ENCODE measurements at places on chromosomes 5 and 9.

GRCh38 chr5:171313481-171314206, 4.6 kb downstream of the TLX3 start:
- peaks cover 3% of the 10 kb centered on the region for H3K4me1 ChIP-seq
- H3K4me3 ChIP-seq: no peak overlapping the region
- H3K27ac ChIP-seq: no peak overlapping the region
- H3K27me3 ChIP-seq: peaks cover 99% of the 10 kb centered on the region

GRCh38 chr9:23288545-23288944, 537.5 kb downstream of the ELAVL2 start:
- H3K27ac ChIP-seq: no peak overlapping the region
- H3K27me3 ChIP-seq: no peaks in the 10 kb centered on the region
- no peak overlapping the region for H3K4me3 ChIP-seq
- no peak for DNase-seq
- no peaks in the 10 kb centered on the region for H3K36me3 ChIP-seq
- H3K4me1 ChIP-seq: no peaks in the 10 kb centered on the region

- H3K36me3 ChIP-seq: no peaks in the 10 kb centered on the region
- peaks cover 3% of the 10 kb centered on the region for H3K4me1 ChIP-seq
- no peak overlapping the region for H3K27ac ChIP-seq
Measured at GRCh38 chr5:1760656-1761452, 38.8 kb downstream of the MRPL36 start.

DNA sequence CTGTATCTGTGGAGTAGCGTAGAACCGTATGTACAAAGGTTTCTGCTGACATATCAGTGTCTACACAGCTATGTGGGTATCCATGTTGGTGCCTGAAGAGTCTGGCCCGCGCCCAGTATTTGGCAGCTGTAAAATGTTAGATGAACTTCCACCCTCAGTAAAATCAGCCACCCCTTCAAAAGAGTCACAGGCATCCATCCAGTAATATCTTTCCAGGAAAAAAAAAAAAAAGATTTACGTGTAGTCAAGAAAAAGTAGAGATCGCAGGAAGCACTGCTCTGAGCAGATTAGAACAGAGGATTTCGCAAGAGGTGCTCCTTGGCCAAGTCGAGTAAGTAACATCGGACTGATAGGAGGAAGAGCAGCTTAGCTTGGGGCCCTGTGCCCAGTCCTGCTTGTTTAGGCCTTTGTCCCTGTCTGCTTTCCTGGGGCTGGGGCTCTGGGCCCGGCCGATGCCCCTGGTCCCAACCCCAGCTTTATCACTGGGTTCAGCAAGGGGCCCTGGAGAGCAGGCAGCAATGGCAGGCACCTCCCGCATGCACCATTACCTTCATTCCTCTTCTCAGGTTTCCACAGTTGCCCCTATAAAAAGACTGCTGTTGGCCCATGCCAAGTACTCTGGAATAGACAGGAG, 21.2 kb downstream of the DAPK1 start:
- H3K4me1 ChIP-seq: no peaks in the 10 kb centered on the region
- no peak overlapping the region for H3K4me3 ChIP-seq
- H3K27me3 ChIP-seq: peaks cover 1% of the 10 kb centered on the region
- no peaks in the 10 kb centered on the region for H3K36me3 ChIP-seq

DNA sequence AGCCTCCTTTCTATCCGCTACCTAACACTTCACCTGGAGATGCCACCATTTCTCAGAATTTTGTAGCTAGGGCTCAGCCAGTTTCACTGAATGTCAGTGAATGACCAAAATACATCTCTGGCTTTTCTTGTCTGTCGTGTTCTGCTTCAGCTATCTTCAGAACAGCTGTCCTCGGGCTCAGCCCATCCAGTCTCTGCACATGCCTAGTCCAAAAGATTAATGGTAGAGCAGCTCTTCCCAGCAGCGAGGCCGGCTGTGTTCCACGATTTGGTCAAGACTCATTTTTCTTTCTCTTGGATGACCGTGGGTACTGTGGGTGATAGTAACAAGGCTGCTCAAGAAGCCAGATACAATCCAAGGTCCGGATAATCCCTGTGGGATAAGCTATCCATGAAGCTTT, 342.8 kb downstream of the GABRG2 start:
- H3K27me3 ChIP-seq: no peaks in the 10 kb centered on the region
- H3K4me1 ChIP-seq: no peaks in the 10 kb centered on the region
- no peaks in the 10 kb centered on the region for H3K36me3 ChIP-seq
- no peak overlapping the region for H3K4me3 ChIP-seq
- no peak for DNase-seq

- no peak overlapping the region for H3K4me3 ChIP-seq
- H3K27me3 ChIP-seq: no peaks in the 10 kb centered on the region
- no peak for DNase-seq
- no peak overlapping the region for H3K27ac ChIP-seq
- peaks cover 79% of the 10 kb centered on the region for H3K36me3 ChIP-seq
Measured at GRCh38 chr5:886716-887325, 5.8 kb downstream of the BRD9 start.

GRCh38 chr5:59328709-59329296, 564.7 kb downstream of the PDE4D start:
- H3K4me3 ChIP-seq: no peak overlapping the region
- H3K27ac ChIP-seq: no peak overlapping the region
- H3K27me3 ChIP-seq: 0 out of 2 replicates have a peak, but pooled peaks cover 1% of the 10 kb centered on the region
- peak; percentile 50 for DNase-seq

GRCh38 chr9:115651461-115651860, 502.1 kb upstream of the PAPPA start:
- no peaks in the 10 kb centered on the region for H3K36me3 ChIP-seq
- H3K4me1 ChIP-seq: peaks cover 12% of the 10 kb centered on the region
- no peak overlapping the region for H3K4me3 ChIP-seq

- H3K36me3 ChIP-seq: peaks cover 16% of the 10 kb centered on the region
Measured at GRCh38 chr9:37515620-37516258, 30.0 kb downstream of the POLR1E start.

- DNase-seq: no peak
- no peaks in the 10 kb centered on the region for H3K27me3 ChIP-seq
- H3K36me3 ChIP-seq: no peaks in the 10 kb centered on the region
- no peak overlapping the region for H3K27ac ChIP-seq
- no peak overlapping the region for H3K4me3 ChIP-seq
Measured at GRCh38 chr5:115723220-115723619, 93.2 kb downstream of the CDO1 start.

GRCh38 chr5:33023649-33024048, 312.5 kb downstream of the NPR3 start:
- H3K4me1 ChIP-seq: no peaks in the 10 kb centered on the region
- no peaks in the 10 kb centered on the region for H3K36me3 ChIP-seq
- H3K27ac ChIP-seq: no peak overlapping the region

DNA sequence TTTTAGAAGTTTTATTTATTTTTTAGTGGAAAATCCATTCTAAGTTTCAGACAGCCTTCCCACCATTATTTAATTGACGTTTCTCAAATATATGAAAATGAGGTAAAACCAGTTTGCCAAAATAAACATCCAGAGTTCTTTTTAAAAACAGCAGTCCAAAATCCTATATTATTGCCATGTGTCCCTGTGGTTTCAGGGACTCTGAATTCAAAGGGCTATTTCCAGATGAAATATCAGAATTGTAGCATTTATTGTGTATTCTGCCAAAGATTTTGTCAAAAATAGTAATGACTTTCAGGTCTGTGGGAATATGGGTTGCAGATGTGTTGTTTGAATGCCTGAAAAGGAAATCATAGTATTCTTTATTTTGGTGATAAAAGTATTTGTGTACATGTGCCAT, 41.6 kb downstream of the XRCC4 start:
- no peak for DNase-seq
- H3K4me3 ChIP-seq: no peak overlapping the region
- no peaks in the 10 kb centered on the region for H3K27me3 ChIP-seq
- H3K4me1 ChIP-seq: no peaks in the 10 kb centered on the region

GRCh38 chr9:108861464-108861863, 602 bp upstream of the ACTL7A start:
- no peaks in the 10 kb centered on the region for H3K4me1 ChIP-seq
- no peaks in the 10 kb centered on the region for H3K36me3 ChIP-seq
- H3K4me3 ChIP-seq: no peak overlapping the region
- DNase-seq: no peak

GRCh38 chr5:3077684-3078083, 326.2 kb upstream of the IRX2 start:
- no peaks in the 10 kb centered on the region for H3K4me1 ChIP-seq
- H3K27ac ChIP-seq: no peak overlapping the region
- DNase-seq: no peak
- no peaks in the 10 kb centered on the region for H3K27me3 ChIP-seq

- H3K27ac ChIP-seq: no peak overlapping the region
- H3K4me3 ChIP-seq: no peak overlapping the region
- peaks cover 5% of the 10 kb centered on the region for H3K27me3 ChIP-seq
- H3K36me3 ChIP-seq: no peaks in the 10 kb centered on the region
Measured at GRCh38 chr5:57036761-57037160, 84.8 kb upstream of the MIER3 start.

DNA sequence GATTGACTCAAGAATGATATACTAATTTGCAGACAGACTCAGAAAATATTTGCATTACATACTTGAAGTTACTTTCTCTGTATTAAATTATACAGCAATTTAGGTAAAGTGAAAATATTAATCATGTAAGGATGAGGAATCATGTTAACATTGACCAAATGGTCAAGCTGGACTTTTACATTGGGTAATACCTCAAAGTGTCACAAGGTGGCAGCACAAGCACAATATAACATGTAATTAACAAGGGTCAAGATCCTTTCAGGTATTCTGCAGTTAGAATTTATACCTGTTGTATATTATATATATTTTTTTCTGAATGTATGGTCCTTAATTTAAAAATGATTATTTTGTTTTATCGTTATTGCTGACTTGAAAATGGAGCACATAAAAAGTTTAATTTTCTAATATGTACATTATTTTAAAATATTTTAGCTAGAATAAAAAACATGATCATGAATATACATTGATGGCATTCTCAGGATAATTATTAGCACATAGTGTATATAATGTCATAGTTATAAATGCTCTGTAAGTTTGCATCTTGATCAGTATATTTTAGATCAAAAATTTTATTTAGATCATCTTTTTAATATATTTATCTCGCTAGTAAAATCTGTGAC, 8.6 kb downstream of the HAPLN1 start:
- H3K4me3 ChIP-seq: no peak overlapping the region
- H3K27ac ChIP-seq: no peak overlapping the region
- DNase-seq: peak; percentile 35
- no peaks in the 10 kb centered on the region for H3K36me3 ChIP-seq
- peaks cover 3% of the 10 kb centered on the region for H3K4me1 ChIP-seq
- peaks cover 8% of the 10 kb centered on the region for H3K27me3 ChIP-seq

DNA sequence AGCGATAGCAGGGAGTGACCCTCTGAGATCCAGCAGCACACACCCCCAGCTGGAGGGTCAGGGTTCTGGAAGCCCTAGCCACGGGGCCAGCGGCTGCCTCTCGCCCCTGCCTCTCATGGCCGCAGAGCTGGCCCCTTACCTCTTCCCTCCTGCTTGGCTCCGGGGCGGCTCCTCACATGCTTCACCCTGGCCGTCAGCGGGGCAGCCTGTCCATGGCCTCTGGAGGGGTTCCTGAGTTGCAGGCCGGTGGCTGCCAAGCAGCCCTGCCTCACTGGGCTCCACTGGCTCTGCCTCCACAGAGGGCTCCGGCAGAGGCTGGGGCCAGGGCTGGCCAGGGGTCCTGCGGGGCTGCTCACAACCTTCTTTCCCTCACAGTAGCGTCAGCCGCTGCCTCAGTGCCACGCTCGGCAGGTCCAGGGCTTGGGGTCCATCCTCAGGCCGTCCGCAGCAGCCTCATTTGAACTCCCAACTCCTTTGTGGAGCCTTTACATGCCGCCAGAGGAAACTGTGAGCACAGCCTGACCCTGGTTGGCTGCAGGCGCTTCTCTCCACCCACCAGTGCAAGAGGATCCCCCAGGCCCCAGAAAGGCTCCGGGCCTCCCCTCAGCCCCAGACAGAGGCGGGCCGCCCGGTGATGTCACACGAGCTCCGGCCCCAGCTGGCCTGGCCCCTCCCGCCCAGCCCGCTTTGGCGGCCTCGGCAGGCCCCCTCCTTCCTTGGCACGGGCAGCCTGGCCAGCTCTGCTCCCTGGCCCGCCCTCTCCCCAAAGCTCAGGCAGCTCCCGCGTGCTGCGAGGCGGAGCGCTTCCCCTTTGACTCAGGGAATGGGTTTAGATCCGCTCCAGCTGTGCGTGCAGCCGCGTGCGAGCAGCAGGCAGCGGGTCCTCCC, at the start of gene ANGPTL2:
Gene ANGPTL2, minus strand, starts transcription at position 460 of the 888 bp plus-strand sequence. CDS start 13,904 bp downstream, outside the sequence.
- no peaks in the 10 kb centered on the region for H3K27me3 ChIP-seq
- peak; percentile 95 for DNase-seq
- peak within 1 kb of the TSS; percentile 69 for H3K4me3 ChIP-seq
- H3K4me1 ChIP-seq: peaks cover 27% of the 10 kb centered on the region

- no peaks in the 10 kb centered on the region for H3K36me3 ChIP-seq
- DNase-seq: no peak
- H3K4me3 ChIP-seq: no peak overlapping the region
Measured at GRCh38 chr9:108217431-108218349, 638.1 kb downstream of the ACTL7B start.

GRCh38 chr9:133031496-133031911, 707 bp downstream of the GTF3C5 start:
- peak overlapping the region; percentile 94 for H3K4me3 ChIP-seq
- H3K36me3 ChIP-seq: peaks cover 7% of the 10 kb centered on the region
- no peaks in the 10 kb centered on the region for H3K27me3 ChIP-seq
- no peak for DNase-seq
- no peak overlapping the region for H3K27ac ChIP-seq

- no peak overlapping the region for H3K4me3 ChIP-seq
- H3K27me3 ChIP-seq: no peaks in the 10 kb centered on the region
- no peak overlapping the region for H3K27ac ChIP-seq
- H3K4me1 ChIP-seq: peaks cover 4% of the 10 kb centered on the region
Measured at GRCh38 chr5:59020611-59021285, 437.9 kb downstream of the RAB3C start.

- H3K36me3 ChIP-seq: no peaks in the 10 kb centered on the region
- no peak for DNase-seq
- H3K4me3 ChIP-seq: no peak overlapping the region
- no peaks in the 10 kb centered on the region for H3K27me3 ChIP-seq
Measured at GRCh38 chr5:163622799-163623198, 117.4 kb downstream of the MAT2B start.

- H3K27me3 ChIP-seq: no peaks in the 10 kb centered on the region
- H3K27ac ChIP-seq: peak within 1 kb of the TSS; percentile 97
- DNase-seq: peak; percentile 94
- peak within 1 kb of the TSS; percentile 89 for H3K4me3 ChIP-seq
Measured at GRCh38 chr9:129177791-129178567, at the start of gene IER5L. IER5L (minus strand) TSS chr9:129178261; CDS start chr9:129178052, 209 bp downstream.

DNA sequence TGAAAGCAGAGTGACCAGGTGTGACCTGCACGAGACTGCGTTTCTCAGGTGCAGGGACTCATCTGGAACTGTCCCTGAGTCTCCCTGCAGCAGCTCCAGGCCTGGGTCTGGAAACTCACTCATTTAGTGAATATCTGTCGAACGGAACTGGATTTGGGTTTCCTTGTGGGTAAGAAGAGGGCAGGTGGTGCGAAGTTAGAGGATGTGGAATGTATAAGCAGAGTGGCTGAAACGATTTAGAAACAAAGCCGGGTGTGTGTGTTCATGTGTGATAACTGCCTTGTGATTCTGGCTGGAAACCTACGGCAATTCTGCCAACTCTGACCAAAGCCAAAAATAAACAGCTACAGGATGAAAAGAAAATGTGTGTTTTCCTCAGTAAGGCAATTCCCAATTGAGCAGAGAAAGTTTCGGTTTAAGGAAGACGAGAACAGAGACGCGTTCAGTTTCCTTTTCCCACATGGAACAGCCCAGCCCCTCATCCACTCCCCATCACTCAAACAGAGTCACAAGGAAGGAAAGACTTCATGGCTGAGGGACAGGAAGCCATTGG, 130.3 kb downstream of the NSG2 start:
- H3K4me1 ChIP-seq: no peaks in the 10 kb centered on the region
- no peak overlapping the region for H3K4me3 ChIP-seq
- H3K27me3 ChIP-seq: no peaks in the 10 kb centered on the region
- DNase-seq: no peak

GRCh38 chr5:141902015-141902814, 21.5 kb upstream of the DELE1 start:
- peaks cover 31% of the 10 kb centered on the region for H3K27me3 ChIP-seq
- no peaks in the 10 kb centered on the region for H3K4me1 ChIP-seq
